ENCODE measurements at places on chromosomes 7 and 10.

- H3K36me3 ChIP-seq = no peaks in the 10 kb centered on the region
- H3K4me1 ChIP-seq = peaks cover 4% of the 10 kb centered on the region
- no peaks in the 10 kb centered on the region for H3K27me3 ChIP-seq
- H3K4me3 ChIP-seq = no peak overlapping the region
- no peak for DNase-seq
- no peak overlapping the region for H3K27ac ChIP-seq
Observed at GRCh38 chr10:77041636-77042258, 595.9 kb downstream of the KCNMA1 start.

- peaks cover 10% of the 10 kb centered on the region for H3K4me1 ChIP-seq
- H3K27me3 ChIP-seq = peaks cover 62% of the 10 kb centered on the region
- no peak for DNase-seq
- no peak overlapping the region for H3K4me3 ChIP-seq
Observed at GRCh38 chr10:118590334-118590733, 5.1 kb downstream of the PRLHR start.

- H3K4me3 ChIP-seq = peak overlapping the region; percentile 98
- no peaks in the 10 kb centered on the region for H3K27me3 ChIP-seq
- H3K27ac ChIP-seq = peak overlapping the region; percentile 98
Observed at GRCh38 chr7:142798451-142799436, 28.0 kb downstream of the PRSS2 start.

DNA sequence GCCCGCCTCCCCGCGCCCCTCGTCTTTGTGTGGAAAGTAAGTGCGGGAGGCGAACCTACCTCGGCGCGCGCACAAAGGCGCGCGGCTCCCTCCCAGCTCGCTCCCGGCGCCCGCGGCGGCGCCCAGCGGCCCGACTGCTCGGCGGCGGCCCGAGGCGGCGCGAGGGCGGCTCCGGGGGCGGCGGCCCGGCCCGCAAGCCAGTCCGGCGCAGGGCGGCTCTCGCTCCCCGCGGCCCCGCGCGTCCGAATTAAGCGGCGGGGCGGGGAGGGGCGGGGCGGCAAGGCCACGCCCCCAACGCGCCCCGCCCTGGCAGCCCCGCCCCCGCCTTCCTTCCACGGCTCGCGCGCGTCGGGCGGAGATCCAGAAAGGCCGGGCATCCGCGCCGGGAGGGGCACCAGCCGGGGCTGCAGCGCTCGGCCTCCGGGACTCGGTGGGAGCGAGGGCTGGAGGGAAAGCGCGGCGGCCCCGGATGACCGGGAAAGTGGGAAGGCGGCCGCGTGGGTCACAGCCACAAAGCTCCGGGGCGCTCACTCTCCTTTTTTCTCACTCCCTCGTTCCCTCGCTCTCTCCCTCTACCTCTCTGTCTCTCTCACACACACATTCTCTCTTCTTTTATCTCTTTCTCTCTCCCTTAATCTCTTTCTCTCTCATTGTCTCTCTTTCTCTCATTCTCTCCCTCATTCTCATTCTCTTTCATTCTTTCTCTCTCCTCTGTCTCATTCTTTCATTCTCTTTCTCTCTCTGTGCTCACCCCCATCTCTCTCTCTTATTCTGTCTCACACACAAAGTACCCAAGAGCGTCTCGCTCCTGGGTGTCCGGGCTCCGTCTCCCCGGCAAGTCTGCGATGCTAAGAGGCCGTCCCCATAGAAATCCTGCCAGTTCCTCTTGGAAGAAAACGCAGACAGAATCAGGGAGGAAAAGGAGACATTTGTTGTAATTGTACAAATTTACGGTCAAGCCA is 170.2 kb downstream of the FAM107B start:
- H3K4me3 ChIP-seq = peak overlapping the region; percentile 90
- no peaks in the 10 kb centered on the region for H3K27me3 ChIP-seq
- peak overlapping the region; percentile 88 for H3K27ac ChIP-seq
- H3K36me3 ChIP-seq = peaks cover 30% of the 10 kb centered on the region
- peaks cover 56% of the 10 kb centered on the region for H3K4me1 ChIP-seq

GRCh38 chr10:133163889-133164815 is 4.1 kb downstream of the KNDC1 start:
- no peaks in the 10 kb centered on the region for H3K36me3 ChIP-seq
- peaks cover 2% of the 10 kb centered on the region for H3K4me1 ChIP-seq
- peaks cover 26% of the 10 kb centered on the region for H3K27me3 ChIP-seq
- no peak overlapping the region for H3K27ac ChIP-seq
- H3K4me3 ChIP-seq = no peak overlapping the region

- H3K27me3 ChIP-seq = peaks cover 4% of the 10 kb centered on the region
- peak overlapping the region; percentile 43 for H3K27ac ChIP-seq
- H3K4me1 ChIP-seq = peaks cover 3% of the 10 kb centered on the region
- peak overlapping the region; percentile 20 for H3K4me3 ChIP-seq
- no peak for DNase-seq
Observed at GRCh38 chr7:50682079-50682478, 100.6 kb downstream of the GRB10 start.

- no peaks in the 10 kb centered on the region for H3K27me3 ChIP-seq
- H3K27ac ChIP-seq = peak overlapping the region; percentile 92
- DNase-seq = no peak
- H3K36me3 ChIP-seq = peaks cover 39% of the 10 kb centered on the region
- peak overlapping the region; percentile 82 for H3K4me3 ChIP-seq
Observed at GRCh38 chr10:119132521-119133345, 28.8 kb downstream of the DENND10 start.

- no peaks in the 10 kb centered on the region for H3K36me3 ChIP-seq
- no peak overlapping the region for H3K27ac ChIP-seq
- H3K27me3 ChIP-seq = no peaks in the 10 kb centered on the region
- no peaks in the 10 kb centered on the region for H3K4me1 ChIP-seq
- no peak overlapping the region for H3K4me3 ChIP-seq
- no peak for DNase-seq
Observed at GRCh38 chr7:17725821-17726220, 214.5 kb downstream of the SNX13 start.

GRCh38 chr7:115056019-115056418 is 134.1 kb downstream of the MDFIC start:
- no peak overlapping the region for H3K4me3 ChIP-seq
- H3K27me3 ChIP-seq = no peaks in the 10 kb centered on the region
- no peaks in the 10 kb centered on the region for H3K4me1 ChIP-seq
- no peak overlapping the region for H3K27ac ChIP-seq

- no peak for DNase-seq
- H3K27ac ChIP-seq = no peak overlapping the region
- H3K36me3 ChIP-seq = no peaks in the 10 kb centered on the region
- no peak overlapping the region for H3K4me3 ChIP-seq
- H3K27me3 ChIP-seq = peaks cover 12% of the 10 kb centered on the region
Observed at GRCh38 chr7:3464900-3465622, 164.0 kb downstream of the SDK1 start.

- H3K27me3 ChIP-seq = no peaks in the 10 kb centered on the region
- no peaks in the 10 kb centered on the region for H3K4me1 ChIP-seq
- H3K36me3 ChIP-seq = peaks cover 3% of the 10 kb centered on the region
- no peak overlapping the region for H3K4me3 ChIP-seq
- no peak overlapping the region for H3K27ac ChIP-seq
- no peak for DNase-seq
Observed at GRCh38 chr10:16652154-16652553, 130.5 kb upstream of the C1QL3 start.

- DNase-seq = no peak
- no peaks in the 10 kb centered on the region for H3K27me3 ChIP-seq
- peaks cover 18% of the 10 kb centered on the region for H3K4me1 ChIP-seq
- H3K36me3 ChIP-seq = peaks cover 11% of the 10 kb centered on the region
- H3K27ac ChIP-seq = peak overlapping the region; percentile 96
Observed at GRCh38 chr10:73168465-73168803, 515 bp downstream of the FAM149B1 start.

- peaks cover 7% of the 10 kb centered on the region for H3K27me3 ChIP-seq
- no peaks in the 10 kb centered on the region for H3K4me1 ChIP-seq
- H3K36me3 ChIP-seq = peaks cover 3% of the 10 kb centered on the region
- no peak overlapping the region for H3K4me3 ChIP-seq
Observed at GRCh38 chr7:157977717-157978496, 609.7 kb downstream of the PTPRN2 start.

GRCh38 chr10:96243296-96243695 is 28.1 kb downstream of the BLNK start:
- peaks cover 46% of the 10 kb centered on the region for H3K4me1 ChIP-seq
- peaks cover 78% of the 10 kb centered on the region for H3K36me3 ChIP-seq
- peak overlapping the region; percentile 52 for H3K27ac ChIP-seq

GRCh38 chr7:51046482-51046881 is 263.8 kb upstream of the GRB10 start:
- no peak overlapping the region for H3K27ac ChIP-seq
- no peak for DNase-seq
- no peak overlapping the region for H3K4me3 ChIP-seq
